ENCODE measurements at places on chromosomes 4 and X.

DNA sequence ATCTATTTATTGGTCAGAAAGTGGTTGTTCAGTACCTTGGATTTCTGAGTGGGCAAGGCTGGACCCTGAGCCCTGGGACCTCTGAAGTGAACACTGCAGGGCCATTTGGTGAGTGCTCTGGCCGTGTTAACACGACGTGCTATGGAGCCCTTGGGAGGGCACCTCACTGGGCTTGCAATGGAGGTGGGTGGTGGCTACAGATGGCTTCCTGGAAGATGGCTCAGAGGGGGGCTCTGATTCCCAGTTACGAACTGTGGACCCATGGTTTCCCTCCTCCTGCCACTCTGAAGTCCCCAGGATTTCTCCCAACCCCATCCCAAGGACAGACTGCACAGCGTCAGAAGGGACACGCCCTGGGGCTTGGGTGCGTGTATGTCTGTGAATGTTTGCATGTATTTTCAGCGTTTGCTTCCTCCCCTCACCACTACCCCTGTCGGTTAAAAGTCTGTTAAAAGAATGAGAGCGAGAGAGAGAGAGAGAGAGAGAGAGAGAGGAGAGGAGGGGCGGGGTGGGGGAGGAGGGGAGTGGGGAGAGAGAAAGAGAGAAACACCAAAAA is 3.7 kb upstream of the RHOH start:
- DNase-seq, result no peak

GRCh38 chr4:172736046-172736445 is 432.6 kb upstream of the GALNT7 start:
- DNase-seq, result no peak

DNA sequence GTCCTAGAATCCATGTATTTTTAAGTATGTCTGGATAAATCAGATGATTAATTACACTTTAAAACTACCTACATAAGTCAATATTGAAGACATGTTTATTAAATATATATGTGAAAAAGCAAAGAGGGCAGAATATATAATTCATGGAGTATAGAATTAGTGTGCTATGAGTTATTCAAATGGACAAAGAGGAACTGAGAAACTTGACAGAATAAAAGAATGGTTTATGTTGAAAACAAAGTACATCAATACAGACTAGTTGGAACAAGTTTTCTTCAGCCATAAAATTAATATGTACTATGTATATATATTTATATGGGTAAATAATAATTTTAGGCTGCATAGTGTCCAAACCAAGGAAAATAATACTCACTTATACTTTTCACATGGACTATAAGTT is 173.5 kb downstream of the NPFFR2 start:
- DNase-seq, result no peak

- DNase-seq, result no peak
Measured at GRCh38 chr4:3254302-3255131, 5.6 kb downstream of the MSANTD1 start.

- no peak for DNase-seq
Measured at GRCh38 chrX:23786268-23786815, 3.4 kb downstream of the SAT1 start.
